ENCODE measurements at places on chromosomes 6 and 20. TPM values are rescaled to one million over a fixed set of nuclear protein-coding genes. Genes with fewer than 3 reads are reported as not detected.

ZSCAN9 gene
- total RNA-seq = 14.7 TPM

LTA gene
- not detected for total RNA-seq

CCN6 gene
- not detected for total RNA-seq

PPP1R14C gene
- 0.47 TPM for total RNA-seq

PPP1R3D gene
- 6.2 TPM for total RNA-seq

CFB gene
- 4.7 TPM for total RNA-seq

BPI gene
- not detected for total RNA-seq

TRIM15 gene
- total RNA-seq = not detected

IL20RA gene
- total RNA-seq = not detected

SLC22A7 gene
- not detected for total RNA-seq

HLA-DMA gene
- 0.27 TPM for total RNA-seq

ADGB gene
- total RNA-seq = not detected

GMPR gene
- total RNA-seq = 20.4 TPM

TMEM74B gene
- 1.6 TPM for total RNA-seq

PROKR2 gene
- not detected for total RNA-seq

GHRH gene
- total RNA-seq = not detected

FAM184A gene
- total RNA-seq = 0.18 TPM

MAD2L1BP gene
- 19.1 TPM for total RNA-seq

CALHM4 gene
- total RNA-seq = 0.18 TPM

PAQR8 gene
- 5.8 TPM for total RNA-seq

RNGTT gene
- 14.3 TPM for total RNA-seq

TNFAIP3 gene
- 12.8 TPM for total RNA-seq

SIRPD gene
- 0.09 TPM for total RNA-seq

MACROD2 gene
- 1.1 TPM for total RNA-seq

PRRT1 gene
- total RNA-seq = not detected

DCBLD1 gene
- 37.7 TPM for total RNA-seq

ASCC3 gene
- total RNA-seq = 99.2 TPM
